Stimulated activated CD4-positive, alpha-beta T cell treated with anti-CD3 and anti-CD28 coated beads, Interleukin-1b, Interleukin-23, amount 100 ng/mL, for 1 hour (primary cell): ENCODE measurements at places on chromosomes 12 and 14.

GRCh38 chr12:57899010-57899662, 42.2 kb upstream of the ATP23 start:
- DNase-seq, result peak; percentile 53

GRCh38 chr12:62530596-62530995, 64.0 kb downstream of the MON2 start:
- DNase-seq, result no peak

GRCh38 chr14:96405677-96406076, 13.7 kb downstream of the AK7 start:
- DNase-seq, result no peak

GRCh38 chr14:103221781-103222358, 98.6 kb downstream of the TNFAIP2 start:
- no peak for DNase-seq

DNA sequence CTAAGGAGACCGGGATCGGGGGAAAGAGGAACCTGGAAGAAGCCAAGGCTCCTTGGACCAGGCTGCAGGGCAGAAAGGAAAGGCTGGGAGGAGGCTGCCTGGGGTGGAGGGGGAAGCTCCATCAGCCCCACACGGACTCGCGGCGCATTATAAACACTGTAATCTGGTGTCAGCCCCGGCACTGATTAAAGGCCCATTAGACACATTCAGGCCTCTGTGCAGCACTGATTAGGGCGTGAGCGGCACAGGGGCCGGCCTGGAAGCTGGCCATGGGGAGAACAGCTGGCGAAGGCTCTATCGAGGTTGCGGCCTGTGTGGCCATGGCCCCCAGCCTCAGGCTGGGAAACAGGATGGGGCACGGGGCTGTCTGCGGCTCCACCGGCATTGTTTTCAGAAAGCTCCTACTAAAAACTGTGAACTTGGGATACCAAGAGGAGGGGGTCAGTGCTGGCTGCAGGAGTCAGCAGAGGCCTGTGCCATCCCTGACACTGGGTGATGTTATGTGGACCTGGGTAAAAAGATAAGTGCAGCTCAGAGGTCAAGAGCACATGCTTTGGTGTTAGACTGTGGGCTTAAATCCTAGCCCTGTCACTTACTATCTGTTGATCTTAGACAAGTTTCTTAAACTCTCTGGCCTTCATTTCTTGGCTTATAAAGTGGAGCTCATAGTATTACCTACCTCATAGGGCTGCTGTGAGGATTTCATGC, 10.6 kb downstream of the ACVRL1 start:
- no peak for DNase-seq

DNA sequence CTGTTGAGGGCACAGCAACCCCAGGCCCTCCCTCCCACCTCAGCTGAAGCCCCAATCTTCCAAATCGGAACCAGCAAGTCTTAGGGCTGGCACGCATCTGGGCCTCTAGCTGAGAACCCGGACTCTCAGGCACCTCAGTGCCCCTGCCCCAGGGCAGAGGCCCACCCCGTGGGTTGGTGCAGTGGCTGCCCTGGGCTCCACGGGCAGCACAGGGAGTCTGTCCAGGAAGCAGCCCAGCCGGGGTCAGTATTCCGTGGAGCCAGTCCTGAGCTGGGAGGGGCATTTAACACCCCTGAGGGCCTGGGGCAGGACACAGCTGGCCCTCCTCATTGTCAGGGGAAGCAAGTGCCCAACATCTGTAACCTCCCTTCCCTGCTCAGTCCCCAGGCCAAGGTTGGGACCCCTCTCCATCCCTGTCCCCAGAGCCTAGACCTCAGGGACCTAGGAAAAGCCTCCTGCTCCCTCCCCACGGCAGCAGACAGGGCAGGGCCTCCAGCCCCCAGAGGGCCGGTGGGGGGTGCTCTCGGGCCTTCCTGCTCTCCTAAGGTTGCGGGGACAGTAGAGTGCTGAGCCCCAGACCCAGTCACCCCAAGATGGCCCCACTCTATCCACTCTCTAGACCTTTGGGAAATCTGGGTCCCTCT, 36.5 kb downstream of the SLC6A12 start:
- no peak for DNase-seq

DNA sequence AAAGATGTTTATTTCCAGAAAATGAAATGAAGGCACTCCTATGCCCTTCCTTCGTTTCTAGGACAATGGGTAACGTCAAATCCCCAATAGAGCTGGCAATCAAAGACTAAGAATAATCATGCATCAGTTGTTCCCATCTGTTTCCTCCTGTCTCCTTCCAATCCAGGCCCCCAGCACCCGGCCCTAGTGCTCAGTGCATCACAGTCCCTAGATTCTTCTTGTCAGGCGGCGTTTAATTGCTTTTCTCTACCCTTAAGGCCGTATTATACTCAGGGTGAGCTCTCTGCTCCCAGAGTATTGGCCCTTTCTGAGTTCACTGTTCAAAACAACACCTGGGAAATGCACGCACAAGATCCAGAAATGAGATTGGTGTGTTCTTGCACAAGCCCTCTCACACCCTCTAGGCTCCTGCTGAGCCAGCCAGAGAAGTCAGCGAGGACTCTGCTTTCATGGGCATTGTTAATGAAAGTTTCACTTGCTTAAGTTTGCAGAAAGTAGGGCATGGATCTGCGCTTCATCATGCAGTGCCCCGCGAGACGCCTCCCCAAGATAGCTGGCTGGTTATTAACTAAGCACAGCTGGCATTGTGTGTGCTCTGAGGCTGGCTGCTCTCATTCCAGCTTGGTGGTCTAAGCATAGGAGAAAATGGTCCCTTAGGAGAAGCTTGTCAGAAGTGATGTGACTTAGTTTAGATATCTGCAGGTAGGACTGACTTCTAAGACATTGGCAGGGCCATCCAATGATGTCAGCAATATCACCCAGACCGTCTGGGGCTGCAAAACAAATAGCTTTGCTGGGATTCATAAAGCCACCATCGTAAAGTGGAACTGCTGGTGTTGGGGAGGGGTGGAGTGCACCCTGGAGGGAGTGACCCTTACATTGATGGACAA, 28.7 kb downstream of the CRACR2A start:
- DNase-seq, result no peak

DNA sequence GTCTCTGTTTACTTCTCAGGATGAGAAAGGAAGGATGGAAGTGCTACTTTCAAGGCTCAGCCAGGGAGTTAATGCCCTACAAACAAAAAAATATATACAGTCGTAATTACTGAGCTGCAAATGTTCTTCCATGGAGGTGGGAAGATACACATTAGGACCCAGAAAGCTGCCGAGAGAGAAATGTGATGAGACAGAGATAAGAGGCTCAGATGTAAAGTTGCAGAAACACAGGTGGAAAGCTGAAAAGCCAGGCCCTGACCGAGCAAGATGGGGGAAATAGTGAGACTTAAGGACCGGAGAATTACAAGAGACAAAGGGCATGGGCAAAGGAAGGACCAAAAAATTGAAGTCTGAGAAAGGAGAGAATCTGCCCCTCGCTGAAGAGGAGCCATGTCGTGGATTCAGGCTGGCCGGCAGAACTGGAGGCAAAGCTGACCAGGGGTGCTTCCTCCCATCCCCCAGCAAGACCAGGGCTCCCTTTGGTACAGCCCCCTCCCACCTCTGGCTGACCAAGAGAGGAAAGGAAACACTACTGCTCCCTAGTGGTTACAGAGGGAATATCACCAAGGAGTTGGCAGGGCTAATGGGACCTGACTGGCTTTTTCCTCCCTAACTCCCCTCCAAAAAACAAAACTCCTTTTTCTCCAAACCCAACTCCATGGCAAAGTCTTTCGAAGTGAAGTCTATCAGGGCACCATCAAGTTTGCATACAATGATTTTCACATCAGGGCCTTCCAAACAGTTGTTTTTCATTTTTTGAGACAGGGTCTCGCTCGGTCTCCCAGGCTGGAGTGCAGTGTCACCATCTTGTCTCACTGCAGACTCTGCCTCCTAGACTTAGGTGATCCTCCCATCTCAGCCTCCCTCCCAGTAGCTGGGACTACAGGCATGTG, 12.1 kb downstream of the ZFHX2 start:
- DNase-seq, result no peak

GRCh38 chr12:30484658-30485057, 211.0 kb downstream of the IPO8 start:
- DNase-seq, result no peak

- DNase-seq, result peak; percentile 4
Measured at GRCh38 chr12:62813031-62813829, 121.7 kb downstream of the PPM1H start.

- DNase-seq, result no peak
Measured at GRCh38 chr14:29741909-29742401, 185.7 kb downstream of the PRKD1 start.

- no peak for DNase-seq
Measured at GRCh38 chr14:28757786-28758185, 8.8 kb upstream of the FOXG1 start.

- no peak for DNase-seq
Measured at GRCh38 chr12:31835276-31835882, 106.6 kb upstream of the AMN1 start.

- DNase-seq, result no peak
Measured at GRCh38 chr12:99732131-99732530, 84.6 kb downstream of the GARIN6 start.

GRCh38 chr14:36818246-36818645, 156.6 kb downstream of the PAX9 start:
- DNase-seq, result no peak

DNA sequence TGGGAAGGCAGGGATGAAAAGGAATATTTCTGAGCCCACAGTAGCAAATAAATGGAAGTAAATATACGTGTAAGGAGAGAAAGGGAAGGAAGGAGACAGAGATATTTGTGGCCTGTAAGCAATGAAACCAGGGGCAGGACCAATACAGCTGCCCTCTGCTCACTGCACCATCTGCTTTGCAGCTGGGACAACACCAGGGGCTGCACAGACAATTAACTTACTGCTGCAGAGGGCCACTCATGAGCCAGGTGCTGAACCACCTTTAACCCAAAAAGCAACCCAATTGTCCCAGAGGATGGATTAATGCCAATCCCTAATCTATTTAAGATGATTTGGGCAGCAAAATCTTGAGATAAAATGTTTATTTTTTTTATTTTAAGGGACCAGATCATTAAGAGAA, 30.6 kb upstream of the TMX1 start:
- DNase-seq, result no peak

GRCh38 chr12:109115758-109116610, at the start of gene ACACB:
TSS of gene ACACB (plus strand) at chr12:109116587. CDS start at chr12:109139406, 22,819 bp downstream.
- DNase-seq, result no peak

GRCh38 chr14:25044106-25044698, 5.7 kb downstream of the STXBP6 start:
- no peak for DNase-seq

GRCh38 chr14:98704441-98704840, 567.6 kb downstream of the BCL11B start:
- no peak for DNase-seq

DNA sequence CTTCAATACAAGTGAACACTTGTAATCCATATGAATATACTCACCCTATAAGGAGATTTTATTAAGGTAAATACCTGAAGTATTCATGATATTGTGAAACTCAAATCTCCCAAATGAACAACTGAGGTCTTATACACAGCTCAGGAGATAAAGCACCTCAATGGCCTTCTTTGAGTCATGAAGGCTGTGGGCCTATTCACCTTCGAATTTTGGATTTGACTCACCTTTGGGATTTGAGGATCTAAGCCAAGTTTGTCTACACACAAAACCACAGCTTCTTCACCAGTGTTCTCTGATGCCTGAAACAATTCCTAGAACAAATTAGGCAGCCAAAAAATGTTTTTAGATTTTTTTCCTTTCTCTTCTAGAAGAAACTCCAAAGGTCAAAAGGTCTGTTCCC, 194.1 kb downstream of the NUAK1 start:
- no peak for DNase-seq

DNA sequence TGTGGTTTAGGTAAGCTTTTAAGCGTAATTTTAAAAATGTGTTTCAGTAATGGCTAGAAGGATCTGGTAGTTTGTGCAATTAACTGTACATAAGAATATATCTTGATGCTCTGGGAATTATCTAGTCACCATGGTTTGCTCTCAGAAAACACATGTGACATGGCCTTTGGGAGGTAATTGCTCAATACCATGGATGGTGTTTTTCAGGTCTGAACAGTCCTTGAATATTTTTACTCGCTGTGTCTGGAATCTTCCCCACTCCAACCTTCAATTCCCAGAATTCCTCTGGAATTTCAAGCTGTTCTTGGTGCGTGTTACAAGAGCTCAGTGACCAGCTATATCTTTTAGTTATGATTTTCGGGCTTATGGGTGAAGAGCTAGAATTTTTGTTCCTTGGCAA, 85.3 kb downstream of the DAAM1 start:
- DNase-seq, result no peak
